ENCODE measurements at places on chromosomes 5 and 9.

GRCh38 chr9:116156621-116157314 is 3.2 kb downstream of the PAPPA start:
- peak; percentile 66 for DNase-seq

GRCh38 chr9:74361508-74361907 is 135.6 kb upstream of the RORB start:
- DNase-seq, result no peak

- DNase-seq, result no peak
Observed at GRCh38 chr9:123814496-123814895, 115.4 kb downstream of the DENND1A start.

GRCh38 chr9:115099901-115100300 is 18.1 kb downstream of the TNC start:
- no peak for DNase-seq

DNA sequence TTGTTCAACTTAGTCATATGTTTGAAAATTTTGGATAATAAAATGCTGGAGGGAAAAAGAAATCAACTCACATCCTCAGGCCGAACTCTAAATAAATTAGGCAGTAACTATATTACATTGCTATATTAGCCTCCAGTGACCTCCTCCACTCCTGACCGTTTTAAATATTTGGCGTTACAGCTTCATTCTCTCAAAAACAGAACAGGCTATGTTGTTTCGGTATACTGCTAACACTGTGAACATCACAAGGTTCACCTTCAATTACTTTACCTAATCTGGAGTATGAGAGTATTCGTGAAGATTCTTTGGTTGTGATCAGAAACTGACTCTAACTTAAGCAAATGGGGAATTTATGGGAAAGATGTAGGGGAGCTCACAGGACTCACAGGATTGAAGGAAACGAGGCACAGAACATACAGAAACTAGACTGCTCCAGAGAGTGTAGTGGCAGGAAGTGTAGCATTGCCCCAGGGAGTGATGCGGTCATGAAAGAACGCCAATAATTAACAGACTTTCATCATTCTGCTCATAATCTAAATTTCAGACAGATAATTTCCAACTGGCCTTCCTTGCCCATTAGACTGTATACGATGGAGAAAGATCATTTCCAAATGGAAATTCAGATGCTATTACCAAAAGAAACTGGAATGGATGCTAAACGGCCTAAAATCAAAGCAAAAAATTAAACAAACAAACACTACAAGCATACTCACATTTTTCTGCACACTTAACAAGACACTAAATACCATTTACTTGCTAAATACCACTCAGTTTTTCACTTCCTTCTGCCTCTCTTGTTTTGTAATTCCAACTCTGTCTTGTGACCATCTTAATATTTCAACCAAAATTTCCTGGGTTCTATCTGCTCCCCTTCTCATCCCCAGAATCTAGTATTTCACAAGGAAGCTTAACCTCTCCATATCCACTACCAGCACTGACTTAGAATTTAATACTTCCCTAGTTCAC is 110.1 kb upstream of the LPAR1 start:
- no peak for DNase-seq

DNA sequence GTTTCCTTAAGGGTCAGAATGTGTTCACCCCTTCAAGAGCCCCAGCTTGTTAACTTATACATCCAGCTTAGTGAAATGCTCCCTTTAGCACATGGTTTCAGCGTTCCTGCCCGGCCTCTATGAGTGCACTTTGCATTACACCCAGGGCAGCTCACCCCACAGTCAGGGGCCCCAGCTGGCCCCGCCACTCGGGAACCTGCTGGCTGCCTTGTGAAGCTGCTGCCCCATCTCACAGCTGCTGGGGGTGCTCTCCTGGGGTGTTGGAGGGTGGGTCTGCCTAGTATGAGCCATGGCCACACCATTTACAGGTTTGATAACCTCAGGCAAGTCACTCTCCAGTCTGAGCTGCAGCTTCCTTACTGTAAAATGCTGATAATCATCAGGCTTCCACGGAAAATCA is 32.2 kb downstream of the HRH2 start:
- DNase-seq, result peak; percentile 29

- no peak for DNase-seq
Observed at GRCh38 chr9:136531904-136532798, 13.7 kb downstream of the NOTCH1 start.

- no peak for DNase-seq
Observed at GRCh38 chr5:96012399-96012798, 50.7 kb upstream of the ELL2 start.

DNA sequence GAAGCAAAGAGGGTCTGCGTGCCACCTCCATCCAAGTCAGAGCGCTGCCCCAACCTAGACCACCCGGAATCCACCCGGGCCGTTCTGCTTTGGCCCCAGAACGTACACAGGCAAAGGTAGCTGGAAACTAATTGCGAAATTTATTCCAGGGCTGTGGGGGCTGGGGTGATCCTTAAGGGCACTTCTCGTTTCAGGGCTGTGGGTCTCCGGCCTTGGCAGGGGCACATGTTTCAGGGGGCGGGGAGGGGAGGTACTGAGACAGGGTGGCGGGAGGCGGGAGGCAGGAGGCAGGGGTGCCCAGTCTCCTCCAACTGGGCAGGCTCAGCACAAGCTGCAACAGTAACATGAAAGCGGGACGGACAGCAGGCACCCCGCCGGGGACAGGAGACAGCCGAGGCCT is 26.1 kb downstream of the NR5A1 start:
- DNase-seq, result no peak

DNA sequence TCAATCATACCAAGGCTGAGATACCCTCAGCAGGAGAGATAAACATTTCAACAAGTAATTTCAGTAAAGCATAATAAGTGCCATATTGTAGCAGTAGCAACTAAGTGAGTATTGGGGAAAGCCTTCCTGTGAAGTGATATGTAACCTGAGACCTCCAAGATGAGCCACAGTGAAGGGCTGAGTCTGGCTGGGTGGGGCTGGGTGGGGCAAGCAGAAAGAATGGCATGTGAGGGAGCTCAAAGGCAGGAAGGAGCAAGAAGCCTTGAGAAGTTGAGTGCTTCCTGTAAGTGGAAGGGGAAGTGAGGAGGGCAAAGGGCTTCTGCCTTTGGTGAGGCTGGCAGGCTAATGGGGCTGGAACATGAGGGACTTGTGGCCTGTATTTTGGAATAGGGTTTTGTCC is 19.7 kb upstream of the ASTN2 start:
- no peak for DNase-seq

DNA sequence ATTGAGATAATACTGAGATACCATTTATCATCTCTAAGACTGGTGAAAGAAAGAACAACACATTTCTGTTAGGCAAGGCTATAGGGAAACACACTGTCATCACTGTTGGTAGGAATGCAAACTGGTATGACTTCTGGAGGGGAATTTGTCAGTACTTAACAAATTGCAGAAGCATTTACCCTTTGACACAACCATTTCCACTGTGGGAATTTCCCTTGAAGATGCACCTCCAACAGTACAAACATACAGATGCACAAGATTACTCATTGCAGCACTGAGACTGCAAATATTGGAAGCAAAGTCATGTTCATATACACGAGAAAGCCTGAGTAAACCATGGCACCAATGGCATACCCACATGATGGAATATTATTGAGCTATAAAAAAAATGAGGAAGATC is 17.6 kb downstream of the GM2A start:
- DNase-seq, result no peak

DNA sequence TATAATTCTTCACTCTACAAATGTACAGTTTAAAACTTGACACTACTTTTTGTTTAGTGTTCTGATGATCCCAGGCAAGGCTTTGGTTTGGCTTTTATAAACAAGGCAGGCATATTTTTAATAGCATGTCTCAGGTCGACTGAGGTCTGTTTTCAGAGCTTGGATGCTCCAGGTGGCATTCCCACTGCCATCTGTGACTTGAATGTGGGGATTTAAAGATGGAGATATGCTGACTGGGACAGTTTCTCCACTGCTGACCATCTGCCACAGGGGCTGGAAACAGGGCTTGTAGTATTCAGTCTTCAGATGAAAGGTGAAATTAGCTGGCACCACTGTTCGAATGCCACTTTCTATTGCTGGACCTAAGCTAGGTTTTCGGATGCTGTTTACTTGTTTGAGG is 1266.2 kb upstream of the CDH18 start:
- DNase-seq, result no peak

DNA sequence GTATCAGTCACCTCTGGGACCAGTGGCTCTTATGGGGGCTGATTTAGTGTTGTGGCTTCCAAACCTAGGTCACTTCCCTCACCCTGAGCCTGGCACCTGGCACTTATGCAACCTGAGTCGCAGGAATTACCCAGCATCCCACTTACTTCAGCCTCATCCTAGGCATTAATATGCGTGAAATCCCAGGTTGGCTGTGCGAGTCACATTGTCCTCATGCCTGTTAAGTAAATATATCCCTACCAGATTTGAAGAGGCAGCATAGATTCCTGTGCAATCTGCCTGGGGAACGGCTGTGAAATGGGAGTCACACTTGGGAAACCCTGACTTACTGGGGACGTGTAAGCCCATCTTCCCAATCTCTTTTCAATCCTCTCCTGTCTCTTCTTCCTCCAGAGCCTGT is 42.7 kb upstream of the AKNA start:
- DNase-seq, result no peak

DNA sequence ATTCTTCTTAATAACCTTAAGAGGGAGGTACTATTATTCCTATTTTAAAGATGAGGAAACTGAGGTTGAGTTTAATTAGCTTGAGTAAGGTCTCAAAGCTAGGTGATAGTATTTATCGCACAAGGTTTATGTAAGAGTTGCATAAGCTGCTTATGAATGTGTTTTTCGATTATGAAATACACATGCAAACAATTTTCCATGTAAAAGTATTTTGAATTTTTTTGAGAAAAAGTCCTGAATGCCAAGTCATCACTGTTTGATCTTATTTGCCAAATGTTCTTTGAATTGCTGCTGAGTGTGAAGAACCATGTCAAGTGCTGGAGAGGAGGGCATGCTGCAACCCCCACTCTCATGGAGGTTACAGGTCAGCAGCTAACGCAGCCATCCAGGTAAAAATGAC is 174.4 kb downstream of the CARTPT start:
- no peak for DNase-seq

DNA sequence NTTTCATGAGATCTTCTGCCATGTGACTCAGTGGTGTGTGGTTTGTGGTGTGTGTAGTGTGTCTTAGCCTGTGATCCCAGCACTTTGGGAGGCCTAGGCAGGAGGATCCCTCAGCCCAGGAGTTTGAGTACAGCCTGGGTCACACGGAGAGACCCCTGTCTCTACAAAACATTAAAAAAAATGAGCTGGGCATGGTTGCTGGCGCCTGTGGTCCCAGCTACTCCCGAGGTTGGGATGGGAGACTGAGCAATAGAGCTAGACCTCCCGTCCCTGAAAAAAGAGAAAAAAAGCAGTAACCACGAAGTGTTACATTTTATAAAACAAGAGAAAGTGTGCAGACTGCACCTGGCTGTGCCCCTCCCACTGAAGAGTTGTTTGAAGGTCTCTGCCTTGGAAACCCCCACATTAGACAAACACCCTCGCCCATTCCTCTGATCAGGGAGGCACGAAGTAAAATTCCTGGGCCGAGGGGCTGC is 21.2 kb upstream of the RNU6ATAC start:
- DNase-seq, result peak; percentile 25

GRCh38 chr5:15914638-15915037 is 265.0 kb downstream of the MARCHF11 start:
- no peak for DNase-seq

GRCh38 chr5:137630216-137630971 is 105.5 kb downstream of the KLHL3 start:
- no peak for DNase-seq

DNA sequence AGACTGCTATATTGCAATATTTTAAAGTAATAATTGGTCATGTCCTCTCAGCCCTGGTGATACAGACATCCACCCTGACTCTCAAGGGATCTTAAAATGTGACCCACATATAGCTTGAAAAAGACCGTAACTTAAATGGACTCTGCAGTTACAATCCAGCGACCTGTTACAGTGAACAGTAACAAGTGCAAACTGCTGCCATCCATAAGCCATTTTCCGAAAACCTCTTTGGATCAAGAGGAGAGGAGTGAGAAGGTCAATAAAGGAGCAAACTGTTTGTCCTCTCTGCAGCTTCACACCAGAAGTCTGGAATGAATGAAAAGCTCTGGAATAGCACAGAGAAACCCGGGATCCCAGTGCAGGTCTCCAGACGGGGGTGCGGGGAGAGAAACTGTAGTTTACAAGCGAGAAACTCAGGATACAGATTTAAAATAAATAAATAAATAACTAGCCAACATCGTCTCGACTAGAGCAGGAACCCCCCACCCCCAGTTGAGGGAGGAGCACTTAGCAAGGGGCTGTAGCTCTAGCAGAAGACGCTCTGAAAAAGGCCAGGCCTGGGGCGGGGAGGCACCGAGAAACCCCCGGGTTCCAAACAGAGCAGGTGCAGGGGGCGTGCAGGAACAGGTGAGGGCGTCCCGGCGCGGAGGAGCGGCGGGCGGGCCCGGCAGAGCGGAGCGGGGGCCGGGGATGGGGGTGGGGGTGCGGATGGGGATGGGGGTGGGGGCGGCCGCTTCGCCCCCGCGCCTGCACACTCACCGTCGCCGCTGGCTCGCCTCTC is 572 bp downstream of the ZDHHC21 start:
- no peak for DNase-seq

- no peak for DNase-seq
Observed at GRCh38 chr5:156934450-156935211, 28.4 kb downstream of the TIMD4 start.

DNA sequence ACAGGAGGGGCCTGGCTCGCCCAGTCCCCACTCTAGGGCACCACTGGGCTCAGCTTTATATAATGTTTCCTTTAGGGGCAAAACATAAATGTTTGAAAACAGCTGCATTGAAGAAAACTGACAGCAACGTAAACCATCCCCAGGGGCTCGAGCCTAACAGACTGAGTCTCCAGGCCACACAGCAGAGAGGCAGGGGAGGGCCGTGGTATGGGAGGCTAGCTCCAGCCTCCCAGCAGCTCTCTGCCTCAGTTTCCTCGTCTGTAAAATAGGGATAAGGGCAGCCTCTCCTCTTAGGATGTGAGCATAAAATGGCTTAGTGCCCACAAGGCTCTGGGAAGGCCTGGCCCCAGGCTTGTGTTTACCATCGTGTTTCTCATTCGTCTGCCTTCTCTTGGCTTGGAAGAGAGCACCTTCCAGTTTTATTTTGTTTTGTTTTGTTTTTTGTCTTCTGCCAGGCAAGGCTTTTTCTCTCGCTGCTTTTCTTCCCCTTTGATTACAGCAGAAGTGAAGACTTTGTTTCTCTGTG is 2.7 kb downstream of the ANKRD33B start:
- DNase-seq, result no peak

GRCh38 chr5:57903458-57903857 is 420.8 kb upstream of the ACTBL2 start:
- no peak for DNase-seq

DNA sequence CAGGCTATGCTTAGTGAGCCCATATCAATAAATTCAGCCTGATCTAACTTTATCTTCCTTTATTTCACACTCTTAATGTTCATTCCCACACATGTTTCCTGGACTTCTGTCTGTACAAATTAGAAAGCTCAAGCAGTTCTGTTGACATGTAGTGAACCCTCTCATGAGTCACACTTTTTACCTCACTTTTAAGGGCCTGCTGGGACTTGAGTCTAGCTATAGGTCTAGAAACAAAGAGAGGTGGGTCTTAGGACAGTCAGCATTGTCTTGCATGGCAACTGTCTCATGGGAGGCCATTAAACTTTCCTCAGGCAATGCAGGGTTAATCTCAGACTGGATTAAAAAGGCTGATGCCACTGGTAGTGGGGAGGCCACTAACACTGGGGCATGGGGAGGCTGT is 8.6 kb upstream of the CCNH start:
- DNase-seq, result no peak

Measured in upper lobe of right lung (tissue), 1 donor.